ENCODE measurements at places on chromosomes 7 and 10. TPM values are rescaled to one million over a fixed set of nuclear protein-coding genes. Genes with fewer than 3 reads are reported as not detected.

DNA sequence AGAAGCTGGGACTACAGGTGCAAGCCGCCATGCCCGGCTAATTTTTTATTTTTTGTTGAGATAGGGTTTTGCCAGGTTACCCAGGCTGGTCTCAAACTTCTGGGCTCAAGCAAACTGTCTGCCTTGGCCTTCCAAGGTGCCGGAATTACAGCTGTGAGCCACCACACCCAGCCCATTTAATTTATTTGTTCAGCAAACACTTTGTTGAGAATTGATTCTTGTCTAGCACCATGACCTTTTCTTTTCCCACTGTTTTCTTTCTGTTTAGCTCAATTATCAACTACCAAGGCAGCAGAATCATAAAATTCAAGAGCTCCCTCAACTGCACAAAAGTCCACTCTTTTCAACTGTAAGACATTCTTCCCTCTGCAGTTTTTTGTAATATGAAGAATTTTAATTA lies 47.8 kb upstream of the PARD3 start:
- no peak for DNase-seq

DNA sequence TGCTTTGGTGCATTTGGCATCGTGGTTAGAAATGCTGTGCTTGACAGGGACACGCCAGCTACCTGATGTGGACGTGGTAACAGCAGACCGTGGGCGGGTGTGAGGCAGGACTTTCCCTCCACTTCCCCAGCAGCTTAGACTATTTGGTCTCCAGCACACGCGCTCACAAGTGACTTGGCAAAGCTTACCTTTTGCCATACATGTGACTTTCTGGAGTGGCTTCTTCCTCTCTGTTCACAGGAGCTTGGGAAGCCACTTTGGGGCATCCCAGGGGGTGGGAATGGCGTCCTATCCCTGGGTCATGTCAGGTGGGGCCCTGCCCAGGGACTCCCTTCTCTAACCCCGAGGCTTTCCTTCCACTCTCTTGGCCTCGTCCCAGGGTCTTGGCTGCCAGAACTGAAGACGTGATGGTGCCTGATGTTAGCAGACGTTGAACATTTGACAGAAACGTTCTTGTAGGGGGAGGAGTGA lies 228.7 kb upstream of the KLF6 start:
- no peak for DNase-seq

GRCh38 chr7:122304996-122305421 lies 459 bp upstream of the FEZF1 start:
- DNase-seq, result no peak

DNA sequence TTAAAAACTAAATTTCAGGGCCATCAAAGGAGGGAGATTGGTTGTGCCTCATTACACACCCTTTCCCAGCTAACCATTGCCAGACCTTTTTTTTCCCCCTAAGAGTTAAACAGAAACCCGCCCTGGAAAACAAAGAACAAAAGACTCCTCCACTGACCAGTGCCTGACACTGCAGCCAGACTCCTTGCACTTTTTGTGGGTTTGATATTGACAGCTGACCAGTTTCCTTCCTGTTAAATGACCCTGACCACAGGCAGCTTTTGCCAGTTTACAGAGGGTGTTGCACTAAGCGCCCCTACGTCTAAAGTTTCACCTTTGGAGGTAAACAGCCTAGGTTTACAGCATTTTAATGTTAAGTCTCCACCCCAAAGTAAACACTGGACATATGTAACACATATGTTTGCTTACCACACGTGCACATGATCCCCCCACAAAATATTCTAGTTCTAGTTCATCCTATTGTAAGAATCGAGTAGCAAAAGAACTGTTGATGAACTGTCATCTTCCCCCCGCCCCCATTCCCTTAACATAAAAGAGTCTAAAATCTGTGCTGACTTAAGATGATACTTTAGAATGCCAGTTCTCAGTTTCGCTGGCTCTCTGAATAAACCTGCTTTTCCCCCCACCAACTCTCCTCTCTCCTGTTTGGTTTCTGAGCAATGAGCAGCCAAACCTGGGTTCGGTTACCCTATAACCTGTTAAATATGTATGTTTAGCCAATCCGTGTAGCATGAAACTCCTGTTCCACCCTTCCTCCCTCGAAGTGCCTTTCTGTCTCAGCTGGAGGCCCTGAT lies 38.0 kb downstream of the FOXI2 start:
- no peak for DNase-seq

- peak; percentile 61 for DNase-seq
Observed at GRCh38 chr10:123241391-123242141, 87.4 kb downstream of the BUB3 start.

Gene RINT1
- 20.2 TPM for total RNA-seq

Gene SLC29A4
- 0.50 TPM for total RNA-seq

- no peak for DNase-seq
Observed at GRCh38 chr7:22849662-22850061, 27.0 kb upstream of the TOMM7 start.

Gene CALCR
- not detected for total RNA-seq

GRCh38 chr10:127826154-127826725 lies 66.5 kb downstream of the CLRN3 start:
- no peak for DNase-seq

DNA sequence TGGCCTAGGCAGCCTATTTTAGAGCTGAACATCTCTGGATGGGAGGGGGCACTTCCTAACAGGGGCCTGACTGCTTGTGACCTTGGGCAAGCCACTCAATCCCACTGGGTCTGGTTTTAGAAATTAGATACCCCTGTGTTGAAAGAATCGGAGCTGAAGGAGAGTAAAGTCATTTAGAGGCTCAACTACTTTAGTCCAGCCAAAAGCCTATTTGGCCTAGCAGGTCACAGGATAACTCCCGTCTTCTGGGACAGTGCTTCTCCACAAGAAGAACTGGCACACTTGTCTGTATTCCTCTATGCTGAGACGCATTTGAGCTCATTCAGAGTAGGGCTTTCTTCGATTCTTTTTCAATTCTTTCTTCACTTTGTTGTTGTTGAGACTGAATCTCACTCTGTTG lies 224.2 kb downstream of the CHCHD3 start:
- no peak for DNase-seq

DNA sequence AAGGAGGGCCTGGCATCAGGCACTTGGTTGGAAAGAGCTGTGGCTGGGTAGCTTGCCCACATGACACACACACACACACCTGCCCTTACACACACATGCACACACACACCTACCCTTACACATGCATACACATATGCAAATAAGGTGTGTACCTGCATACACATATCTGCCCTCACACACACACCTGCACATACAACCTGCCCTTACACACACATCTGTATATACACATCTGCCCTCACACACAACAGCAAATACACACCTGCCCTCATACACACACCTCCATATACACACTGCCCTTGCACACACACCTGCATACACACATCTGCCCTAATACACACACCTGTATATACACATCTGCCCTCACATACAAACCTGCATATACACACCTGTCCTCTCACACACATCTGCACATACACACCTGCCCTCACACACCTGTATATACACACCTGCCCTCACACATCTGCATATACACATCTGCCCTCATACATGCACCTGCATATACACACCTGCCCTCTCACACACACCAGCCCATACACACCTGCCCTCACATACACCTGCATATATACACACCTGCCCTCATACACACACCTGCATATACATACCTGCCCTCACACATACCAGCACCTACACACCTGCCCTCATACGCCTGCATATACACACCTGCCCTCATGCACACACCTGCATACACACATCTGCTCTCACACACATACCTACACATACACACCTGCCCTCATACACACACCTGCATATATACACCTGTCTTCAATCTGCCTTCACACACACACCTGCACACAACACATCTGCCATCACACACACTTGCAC lies 82.9 kb downstream of the GRID1 start:
- no peak for DNase-seq

GRCh38 chr7:35905555-35905954 lies 104.7 kb downstream of the SEPTIN7 start:
- DNase-seq, result no peak

DNA sequence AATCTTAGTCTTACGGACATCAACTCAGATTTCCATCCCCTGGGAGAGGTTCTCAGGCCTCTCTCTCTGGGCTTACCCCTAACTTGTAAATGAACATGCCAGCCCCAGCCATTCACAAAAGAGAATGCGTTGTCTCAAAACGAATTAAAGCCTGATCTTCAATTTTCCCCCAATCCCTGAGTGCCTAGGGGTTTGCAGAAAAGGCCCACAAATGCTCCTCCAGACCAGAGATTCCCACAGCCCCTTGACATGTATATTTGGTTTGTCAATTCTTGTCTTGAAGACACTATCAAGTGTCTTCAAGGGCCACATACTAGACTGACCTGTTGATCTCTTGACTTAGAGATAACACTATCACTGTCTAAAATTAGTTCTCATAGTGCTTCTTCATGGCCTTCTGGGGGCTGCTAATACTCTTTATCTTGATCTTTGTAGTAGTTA lies 11.9 kb upstream of the HOXA13 start:
- no peak for DNase-seq

- no peak for DNase-seq
Observed at GRCh38 chr10:108561649-108562048, 1361.7 kb downstream of the XPNPEP1 start.

DNA sequence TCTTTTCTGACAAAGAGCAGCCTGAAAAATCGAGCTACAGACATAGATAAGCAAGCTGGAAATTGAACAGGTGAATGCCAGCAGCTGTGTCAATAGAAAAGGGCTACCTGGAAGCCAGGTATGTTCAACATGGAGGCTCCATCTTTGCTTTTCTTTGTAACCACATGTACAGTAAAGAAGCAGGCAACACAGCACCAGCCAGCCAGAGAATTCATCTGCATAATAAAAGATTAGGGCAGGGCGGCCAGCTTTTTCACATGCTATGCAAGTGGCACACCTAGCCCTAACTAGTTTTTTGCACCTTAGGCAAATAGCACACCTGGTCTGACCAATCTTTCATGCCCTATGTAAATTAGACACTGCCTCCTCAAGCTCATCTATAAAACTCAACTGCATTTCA lies 25.7 kb downstream of the COG5 start:
- no peak for DNase-seq

DNA sequence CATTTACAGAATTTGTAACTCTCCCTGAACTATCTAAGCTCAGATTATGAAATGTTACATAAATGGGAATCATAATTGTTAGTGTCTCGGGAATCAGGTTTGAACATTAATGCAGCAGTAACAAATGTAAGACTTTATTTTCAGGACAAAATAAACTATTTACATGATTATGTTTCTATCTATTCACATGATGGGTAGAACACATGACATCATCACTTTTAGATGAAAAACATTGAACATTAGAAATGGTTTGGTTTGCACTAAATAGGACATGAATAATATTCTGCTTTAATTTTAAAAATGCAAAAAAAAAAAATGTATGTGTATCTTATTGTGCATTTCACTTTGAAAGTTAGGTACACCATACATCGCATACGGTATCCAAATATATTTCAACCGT lies 745.5 kb upstream of the POT1 start:
- DNase-seq, result no peak

DNA sequence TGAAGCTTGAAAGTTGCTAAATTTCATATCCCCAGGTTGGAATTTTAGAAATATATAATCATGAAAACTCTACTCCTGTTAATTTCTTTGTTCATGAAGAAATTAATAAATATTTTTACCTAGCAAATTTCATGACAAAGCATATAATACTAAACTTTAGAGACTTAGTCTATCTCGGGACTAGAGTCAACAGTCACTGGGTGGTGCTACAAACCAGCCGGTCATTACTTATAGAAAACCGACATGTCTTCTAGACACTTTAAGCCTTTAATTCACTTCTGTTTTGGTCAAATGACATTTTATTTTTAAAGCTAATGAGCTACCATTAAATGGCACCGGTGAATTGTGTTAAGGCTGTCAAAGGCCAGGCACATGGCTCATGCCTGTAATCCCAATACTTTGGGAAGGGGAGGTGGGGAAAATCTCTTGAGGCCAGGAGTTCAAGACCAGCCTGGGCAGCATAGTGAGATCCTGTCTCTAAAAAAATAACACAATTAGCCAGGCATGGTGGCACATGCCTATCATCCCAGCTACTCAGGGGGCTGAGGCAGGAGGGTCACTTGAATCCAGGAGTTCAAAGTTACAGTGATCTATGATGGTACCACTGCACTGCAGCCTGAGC lies 270.1 kb downstream of the CACNA2D1 start:
- DNase-seq, result no peak

- no peak for DNase-seq
Observed at GRCh38 chr7:30177965-30178364, 43.2 kb downstream of the MTURN start.

GRCh38 chr10:82961864-82962263 lies 1086.9 kb downstream of the NRG3 start:
- no peak for DNase-seq

- DNase-seq, result no peak
Observed at GRCh38 chr7:35802102-35802466, 1.2 kb downstream of the SEPTIN7 start.

DNA sequence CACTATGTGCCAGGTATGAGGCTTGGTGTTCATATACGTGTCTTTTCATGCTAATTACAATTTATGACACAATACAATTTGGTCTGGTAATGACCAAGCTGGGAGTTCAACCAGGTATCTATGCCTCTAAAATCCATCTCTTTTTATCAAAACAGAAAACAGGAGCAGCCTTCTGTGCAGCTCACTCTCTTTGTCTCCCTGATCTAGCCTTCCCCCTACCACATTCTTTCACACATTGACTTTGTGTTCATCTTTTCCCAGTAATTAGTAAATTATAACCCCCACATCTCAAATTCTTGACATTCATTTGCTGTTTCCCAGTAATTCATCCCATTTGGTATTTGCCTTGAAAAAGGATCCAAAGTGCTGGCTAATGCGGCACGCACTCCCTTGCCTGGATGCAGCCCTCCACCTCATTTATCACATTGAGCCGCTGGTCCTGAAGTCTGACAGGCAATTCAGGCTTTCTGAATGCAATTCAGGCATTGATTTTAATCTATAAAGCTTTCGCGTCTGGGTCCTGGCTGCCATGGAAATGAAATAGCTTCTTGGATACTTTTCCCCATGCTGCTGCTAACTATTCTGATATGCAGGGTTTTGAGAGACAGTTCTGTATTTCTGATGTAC lies 112.5 kb upstream of the ANKRD1 start:
- no peak for DNase-seq

DNA sequence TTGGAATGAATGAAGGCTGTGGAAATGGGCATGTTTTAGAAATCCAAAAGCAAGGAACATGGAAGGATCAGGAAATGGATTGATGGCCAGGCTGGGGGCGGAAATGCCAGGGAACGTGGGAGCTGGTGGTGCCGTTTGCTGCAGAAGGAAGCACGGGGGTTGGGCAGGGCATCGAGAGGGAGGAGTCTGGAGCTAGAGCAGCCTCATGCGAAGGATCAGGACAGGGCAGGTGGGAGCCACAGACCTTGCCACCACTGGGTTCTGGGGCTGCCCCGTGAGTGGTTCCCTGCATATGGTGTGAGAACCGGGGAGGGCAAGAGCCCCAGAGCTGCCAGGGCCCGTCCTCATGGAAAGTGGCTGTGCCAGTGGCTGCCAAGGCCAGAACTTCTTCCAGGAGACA lies 193.8 kb upstream of the ZNF32 start:
- DNase-seq, result no peak

- no peak for DNase-seq
Observed at GRCh38 chr7:80499350-80499953, 12.4 kb downstream of the GNAT3 start.
